ENCODE measurements at places on chromosomes 11 and 22. TPM values are rescaled to one million over a fixed set of nuclear protein-coding genes. Genes with fewer than 3 reads are reported as not detected.

- no peaks in the 10 kb centered on the region for H3K27me3 ChIP-seq
- no peak for DNase-seq
- H3K4me1 ChIP-seq, result no peaks in the 10 kb centered on the region
- no peak overlapping the region for H3K4me3 ChIP-seq
These were observed 22.4 kb downstream of the XRRA1 start for GRCh38 chr11:74926304-74927030.

- H3K27ac ChIP-seq, result no peak overlapping the region
- H3K27me3 ChIP-seq, result peaks cover 6% of the 10 kb centered on the region
- no peaks in the 10 kb centered on the region for H3K36me3 ChIP-seq
- no peak for DNase-seq
- no peak overlapping the region for H3K4me3 ChIP-seq
- H3K4me1 ChIP-seq, result no peaks in the 10 kb centered on the region
These were observed 9.5 kb downstream of the RBMXL2 start for GRCh38 chr11:7098235-7098832.

- peaks cover 15% of the 10 kb centered on the region for H3K36me3 ChIP-seq
- H3K27ac ChIP-seq, result no peak overlapping the region
- H3K4me1 ChIP-seq, result no peaks in the 10 kb centered on the region
- DNase-seq, result no peak
- H3K27me3 ChIP-seq, result no peaks in the 10 kb centered on the region
- H3K4me3 ChIP-seq, result no peak overlapping the region
These were observed 13.2 kb downstream of the PPARA start for GRCh38 chr22:46163557-46163888.

DNA sequence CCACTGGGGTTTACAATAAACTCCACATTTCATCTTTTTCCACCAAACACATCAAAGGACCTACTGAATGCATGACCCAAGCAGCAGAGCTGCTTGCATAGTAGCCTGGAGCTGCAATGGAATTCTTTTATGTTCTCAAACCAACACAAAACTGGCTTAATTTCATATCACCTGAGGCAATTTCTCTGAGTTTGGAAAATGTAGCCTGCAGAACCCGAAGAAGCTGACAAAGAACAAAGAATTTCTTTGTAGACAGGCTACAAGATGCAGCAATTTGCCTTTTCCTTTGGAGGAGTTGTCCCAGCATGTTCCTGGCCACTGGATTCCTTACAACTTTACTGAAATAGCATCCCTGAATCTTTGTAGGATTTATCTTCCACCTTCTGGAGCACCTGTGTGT lies 5.5 kb upstream of the TECTA start:
- DNase-seq, result no peak
- no peak overlapping the region for H3K27ac ChIP-seq
- H3K4me1 ChIP-seq, result no peaks in the 10 kb centered on the region
- H3K27me3 ChIP-seq, result no peaks in the 10 kb centered on the region
- no peak overlapping the region for H3K4me3 ChIP-seq

DNA sequence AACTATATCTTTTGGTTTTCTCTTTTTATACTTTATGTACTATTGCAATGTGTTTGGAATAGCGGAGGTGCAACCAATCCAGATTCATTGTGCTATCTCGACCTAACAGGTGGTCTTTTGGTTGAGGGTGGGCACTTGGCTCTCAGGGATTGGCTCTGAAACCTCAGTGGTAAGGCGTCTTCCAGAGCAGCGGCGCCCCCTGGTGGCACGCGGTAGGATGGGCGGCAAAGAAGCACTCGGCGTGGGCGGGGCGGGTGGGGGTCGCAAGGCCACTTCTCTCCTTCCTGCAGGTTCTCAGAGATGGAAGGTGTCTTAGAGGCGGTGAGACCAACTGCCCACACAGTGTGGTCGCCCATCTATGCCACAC lies 19.2 kb upstream of the PLET1 start:
- peak overlapping the region; percentile 52 for H3K4me3 ChIP-seq
- H3K36me3 ChIP-seq, result no peaks in the 10 kb centered on the region
- DNase-seq, result peak; percentile 76

- DNase-seq, result no peak
- peaks cover 4% of the 10 kb centered on the region for H3K4me1 ChIP-seq
- no peaks in the 10 kb centered on the region for H3K36me3 ChIP-seq
- H3K27me3 ChIP-seq, result peaks cover 41% of the 10 kb centered on the region
- H3K4me3 ChIP-seq, result no peak overlapping the region
- H3K27ac ChIP-seq, result no peak overlapping the region
These were observed 17.3 kb downstream of the KCTD17 start for GRCh38 chr22:37068859-37069258.

DNA sequence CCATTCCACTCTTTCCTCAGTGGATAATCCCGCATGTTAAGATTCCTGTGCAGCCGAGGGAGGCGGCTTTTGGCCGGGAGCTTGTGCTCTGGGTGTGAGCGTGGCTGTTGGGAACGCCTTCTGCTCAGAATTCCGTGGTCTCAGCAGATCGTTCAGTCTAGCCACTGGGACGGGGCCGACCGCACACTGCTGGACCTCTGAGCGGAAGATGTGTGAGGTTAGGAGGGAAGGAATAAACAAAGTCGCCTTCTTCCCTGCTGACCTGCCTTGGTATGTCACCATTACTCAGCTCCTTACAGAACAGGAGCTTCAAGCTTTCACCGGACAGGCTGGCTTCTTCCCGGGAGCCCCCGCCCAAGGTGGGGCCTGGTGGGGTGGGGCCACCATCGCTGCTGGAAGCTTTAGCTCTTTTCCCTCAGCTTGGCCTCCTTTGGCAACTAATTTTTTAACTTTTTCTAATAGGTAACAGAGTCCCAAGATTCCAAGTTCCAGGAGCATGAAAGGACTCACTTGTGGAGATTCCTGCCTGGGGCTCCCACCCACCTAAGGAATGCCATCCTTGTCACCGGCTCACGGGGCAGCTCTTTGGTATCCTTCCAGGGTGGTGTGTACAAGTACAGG lies 22.5 kb upstream of the SEPTIN5 start:
- H3K27me3 ChIP-seq, result peaks cover 9% of the 10 kb centered on the region
- H3K4me3 ChIP-seq, result peak overlapping the region; percentile 15
- H3K4me1 ChIP-seq, result peaks cover 54% of the 10 kb centered on the region
- peak; percentile 82 for DNase-seq

GRCh38 chr11:15969701-15970329 lies 386.5 kb downstream of the SOX6 start:
- H3K36me3 ChIP-seq, result no peaks in the 10 kb centered on the region
- no peaks in the 10 kb centered on the region for H3K27me3 ChIP-seq
- H3K4me3 ChIP-seq, result peak overlapping the region; percentile 7
- H3K27ac ChIP-seq, result peak overlapping the region; percentile 90
- no peak for DNase-seq

GRCh38 chr22:21803811-21804249 lies 63.6 kb downstream of the MAPK1 start:
- H3K27ac ChIP-seq, result no peak overlapping the region
- H3K27me3 ChIP-seq, result no peaks in the 10 kb centered on the region
- DNase-seq, result no peak
- peaks cover 6% of the 10 kb centered on the region for H3K4me1 ChIP-seq

- H3K4me3 ChIP-seq, result no peak overlapping the region
- DNase-seq, result no peak
- peaks cover 18% of the 10 kb centered on the region for H3K4me1 ChIP-seq
- H3K27me3 ChIP-seq, result peaks cover 4% of the 10 kb centered on the region
These were observed 23.3 kb downstream of the LIF start for GRCh38 chr22:30223303-30223702.

DNA sequence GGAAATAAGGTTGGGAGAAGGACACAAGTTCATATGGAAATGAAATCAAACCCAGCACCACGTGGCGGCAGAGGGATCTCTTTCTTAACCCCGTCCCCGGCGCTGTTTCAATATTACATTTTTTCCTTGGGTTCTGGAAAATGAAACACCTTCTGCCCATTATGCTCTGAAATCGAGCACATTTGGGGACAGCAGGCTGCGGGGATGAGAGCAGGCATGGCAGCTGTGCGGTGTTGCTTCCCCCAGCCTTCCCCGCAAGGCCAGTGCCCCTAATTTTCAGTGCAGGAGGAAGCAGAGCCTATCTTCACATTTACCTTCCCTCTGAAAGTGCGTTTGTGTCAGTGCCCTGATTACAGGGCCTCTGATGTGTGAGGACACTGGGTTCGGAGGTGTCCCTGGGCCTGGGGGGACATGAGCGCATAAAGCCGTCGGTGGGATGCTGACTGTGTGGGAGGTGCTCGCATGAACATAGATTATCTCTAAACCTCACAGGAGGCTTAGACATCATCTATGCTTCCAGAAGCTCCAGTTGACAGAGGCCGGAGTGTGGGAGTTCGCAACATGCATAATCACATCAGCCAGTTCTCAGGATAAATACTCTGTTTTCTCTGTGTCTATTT lies 921.3 kb downstream of the BRD1 start:
- H3K27me3 ChIP-seq, result peaks cover 32% of the 10 kb centered on the region
- no peaks in the 10 kb centered on the region for H3K36me3 ChIP-seq
- no peak overlapping the region for H3K27ac ChIP-seq
- no peaks in the 10 kb centered on the region for H3K4me1 ChIP-seq
- H3K4me3 ChIP-seq, result no peak overlapping the region

GRCh38 chr11:35853971-35854370 lies 89.9 kb upstream of the LDLRAD3 start:
- no peak for DNase-seq
- no peaks in the 10 kb centered on the region for H3K4me1 ChIP-seq
- no peak overlapping the region for H3K4me3 ChIP-seq
- H3K36me3 ChIP-seq, result no peaks in the 10 kb centered on the region

DNA sequence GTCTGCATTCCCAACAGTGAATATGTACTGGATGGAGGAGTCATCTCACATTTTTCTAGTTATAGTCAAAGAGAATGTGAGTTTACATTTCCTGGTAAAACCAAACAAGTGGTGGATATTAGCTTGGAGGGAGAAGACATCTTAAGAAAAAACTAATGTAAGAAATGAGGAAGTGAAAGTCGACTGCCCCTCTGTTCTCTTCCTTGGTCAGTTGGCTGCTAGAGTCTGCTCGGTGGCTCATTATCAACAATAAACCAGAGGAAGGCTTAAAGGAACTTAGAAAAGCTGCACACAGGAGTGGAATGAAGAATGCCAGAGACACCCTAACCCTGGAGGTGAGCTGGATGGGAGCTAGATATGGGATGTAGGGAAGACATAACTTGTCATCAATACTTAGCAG lies 5.8 kb downstream of the SLC22A9 start:
- no peaks in the 10 kb centered on the region for H3K36me3 ChIP-seq
- H3K27ac ChIP-seq, result no peak overlapping the region
- H3K27me3 ChIP-seq, result peaks cover 10% of the 10 kb centered on the region
- DNase-seq, result no peak
- H3K4me3 ChIP-seq, result no peak overlapping the region
- no peaks in the 10 kb centered on the region for H3K4me1 ChIP-seq

DNA sequence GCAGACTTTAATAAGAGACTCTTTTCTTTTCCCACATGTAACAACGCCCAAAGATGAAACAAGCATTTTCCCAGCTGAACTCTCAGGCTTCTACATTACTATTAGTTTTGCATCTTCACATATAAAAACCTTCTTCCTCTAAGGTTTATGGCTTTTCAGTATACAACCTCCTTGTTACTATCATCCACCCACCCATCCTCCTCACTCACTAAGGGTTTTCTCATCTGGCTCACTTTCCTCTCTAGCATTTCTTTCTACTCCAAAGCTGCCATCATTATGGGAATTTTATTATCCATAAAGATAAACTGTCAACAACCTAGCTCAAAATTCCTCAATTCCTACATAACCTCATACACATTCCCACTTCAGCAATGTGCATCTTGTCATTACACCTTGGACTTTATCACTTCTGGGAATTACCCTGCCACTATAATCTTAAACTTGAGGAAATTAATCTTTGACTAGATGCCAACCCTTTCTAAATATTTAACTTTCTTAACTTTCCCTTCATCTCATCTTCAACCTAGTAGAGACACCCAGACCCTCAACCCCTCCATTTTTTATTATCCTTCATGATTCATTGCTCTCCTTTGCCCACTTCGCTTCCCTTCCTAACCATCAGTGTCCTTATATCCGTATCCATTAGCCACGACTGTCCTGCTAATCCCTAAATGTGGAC lies 30.9 kb downstream of the MTMR2 start:
- H3K27ac ChIP-seq, result no peak overlapping the region
- H3K4me1 ChIP-seq, result no peaks in the 10 kb centered on the region
- no peak overlapping the region for H3K4me3 ChIP-seq

DNA sequence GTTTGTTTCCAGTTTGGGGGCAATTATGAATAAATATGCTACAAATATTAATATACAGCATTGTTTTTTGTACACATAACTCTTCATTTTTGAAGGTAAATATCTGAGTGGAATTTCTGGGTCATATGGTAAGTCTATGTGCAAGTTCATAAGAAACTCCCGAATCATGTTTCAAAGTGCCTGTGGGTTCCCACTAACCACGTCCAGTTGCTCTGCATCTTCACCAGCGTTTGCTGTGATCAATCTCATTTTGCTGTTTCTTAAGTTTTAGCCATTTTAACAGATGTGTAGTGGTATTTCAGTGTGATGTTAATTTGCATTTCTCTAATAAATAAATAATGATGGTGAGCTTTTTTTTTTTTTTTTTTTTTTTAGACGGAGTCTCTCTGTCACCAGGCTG lies 14.2 kb upstream of the CSRP3 start:
- H3K27me3 ChIP-seq, result no peaks in the 10 kb centered on the region
- no peak overlapping the region for H3K27ac ChIP-seq
- H3K36me3 ChIP-seq, result no peaks in the 10 kb centered on the region
- peaks cover 34% of the 10 kb centered on the region for H3K4me1 ChIP-seq

DNA sequence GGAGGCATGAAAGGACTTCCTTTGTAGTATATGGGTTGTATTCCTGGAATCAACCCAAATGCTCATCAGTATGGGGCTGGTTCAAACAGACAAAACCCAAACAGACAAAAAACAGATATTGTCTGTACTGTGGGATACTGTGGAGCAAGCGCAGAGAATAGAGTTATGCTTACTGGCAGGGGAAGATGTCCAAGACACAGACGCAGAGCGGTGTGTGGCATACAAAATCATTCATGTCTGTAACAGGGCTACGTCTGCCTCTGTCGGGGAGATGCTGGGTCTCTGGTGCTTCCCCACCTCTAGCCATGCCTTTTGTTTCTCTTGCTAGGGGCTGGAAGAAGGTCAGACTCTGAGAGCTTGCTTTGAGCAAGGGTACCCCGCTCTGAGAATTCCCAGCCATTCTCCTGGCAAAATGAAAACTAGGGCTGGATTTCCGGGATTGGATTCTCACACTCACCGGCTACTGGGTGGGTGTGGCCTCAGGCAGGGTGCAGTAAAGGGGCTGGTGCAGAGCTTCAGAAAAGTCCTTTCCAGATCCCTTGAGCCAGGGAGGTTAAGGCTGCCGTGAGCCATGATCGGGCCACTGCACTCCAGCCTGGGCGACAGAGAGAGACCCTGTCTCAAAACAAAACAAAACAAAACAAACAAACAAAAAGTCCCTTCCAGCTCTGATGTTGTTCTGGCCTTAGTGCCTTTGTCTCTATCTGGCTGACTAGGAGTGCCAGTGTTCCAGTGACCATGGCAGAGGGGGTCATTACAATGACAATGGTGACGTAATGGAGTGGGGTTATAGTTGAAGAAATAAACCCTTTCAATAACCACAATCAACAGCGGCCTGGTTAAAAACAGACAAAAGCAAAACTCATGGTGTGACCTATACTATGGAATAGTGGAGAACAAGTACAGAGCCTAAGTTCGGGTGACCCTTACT lies 2.9 kb upstream of the ABCC8 start:
- no peaks in the 10 kb centered on the region for H3K36me3 ChIP-seq
- H3K27ac ChIP-seq, result no peak overlapping the region
- H3K4me1 ChIP-seq, result peaks cover 18% of the 10 kb centered on the region
- no peak for DNase-seq

CHRDL2 gene
- not detected for total RNA-seq

THY1 gene
- total RNA-seq, result 4.5 TPM

OR51B4 gene
- total RNA-seq, result not detected

SESN3 gene
- 35.9 TPM for total RNA-seq

Measured in suprapubic skin (tissue), 4 donors.